ENCODE measurements at places on chromosomes 3 and 15. TPM values are rescaled to one million over a fixed set of nuclear protein-coding genes. Genes with fewer than 3 reads are reported as not detected.
A peak's percentile ranks its signal among the peaks of the same experiment; 100 is the strongest.

Gene PRSS50
- polyA plus RNA-seq = 0.10 TPM

Gene FAM81A
- 0.48 TPM for polyA plus RNA-seq

Gene MME
- polyA plus RNA-seq = 7.7 TPM

Gene GATM
- 21.8 TPM for polyA plus RNA-seq

Gene LXN
- 27.1 TPM for polyA plus RNA-seq

Gene FBXW12
- polyA plus RNA-seq = not detected

Gene GAP43
- polyA plus RNA-seq = 5.6 TPM

Gene RCN2
- polyA plus RNA-seq = 42.9 TPM

Gene SNTN
- polyA plus RNA-seq = not detected

Gene TPRG1
- 1.2 TPM for polyA plus RNA-seq

Gene GHSR
- not detected for polyA plus RNA-seq

Gene ANKRD63
- not detected for polyA plus RNA-seq

Gene DUT
- 103 TPM for polyA plus RNA-seq

- DNase-seq = no peak
These were observed 208.8 kb downstream of the GABRG3 start for GRCh38 chr15:27179789-27180188.

DNA sequence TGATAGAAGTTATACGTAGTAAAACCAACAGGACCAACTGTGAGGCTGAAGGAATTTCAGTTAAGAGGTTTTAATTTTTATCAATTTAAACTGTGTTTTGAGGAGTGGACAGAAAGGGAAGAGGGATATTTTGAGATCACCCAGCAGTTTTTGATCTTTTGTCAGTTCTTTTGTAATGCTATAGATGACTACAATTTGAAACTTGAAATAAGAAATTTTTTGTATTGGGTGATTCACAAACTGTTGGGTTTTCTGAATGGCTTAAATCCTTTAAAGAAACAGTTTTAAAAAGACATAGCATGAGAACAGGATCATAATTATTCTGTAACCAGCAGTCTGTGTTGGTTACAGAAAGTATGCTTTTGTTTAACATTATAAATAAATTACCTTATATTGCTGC is 67.4 kb downstream of the TCF12 start:
- no peak for DNase-seq

DNA sequence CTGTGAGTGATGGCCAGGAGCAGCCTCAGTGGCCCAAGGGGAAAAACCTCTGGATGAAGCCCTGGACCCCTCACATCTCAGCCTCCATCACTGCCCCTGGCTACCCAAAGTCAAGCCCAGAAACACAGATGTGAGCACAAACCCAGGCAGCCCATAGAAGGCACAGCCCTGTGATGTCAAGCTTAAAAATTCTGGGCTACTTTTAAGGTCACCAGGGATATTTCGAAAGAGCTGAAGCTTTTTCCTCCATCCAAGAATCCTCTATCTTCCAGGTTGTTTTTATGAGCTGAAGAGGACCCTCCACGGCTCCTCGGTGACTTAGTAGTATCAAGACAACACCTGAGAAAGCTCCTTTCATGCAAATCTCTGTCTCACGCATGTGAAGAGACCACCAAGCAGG is 11.5 kb downstream of the LIPC start:
- DNase-seq = no peak

DNA sequence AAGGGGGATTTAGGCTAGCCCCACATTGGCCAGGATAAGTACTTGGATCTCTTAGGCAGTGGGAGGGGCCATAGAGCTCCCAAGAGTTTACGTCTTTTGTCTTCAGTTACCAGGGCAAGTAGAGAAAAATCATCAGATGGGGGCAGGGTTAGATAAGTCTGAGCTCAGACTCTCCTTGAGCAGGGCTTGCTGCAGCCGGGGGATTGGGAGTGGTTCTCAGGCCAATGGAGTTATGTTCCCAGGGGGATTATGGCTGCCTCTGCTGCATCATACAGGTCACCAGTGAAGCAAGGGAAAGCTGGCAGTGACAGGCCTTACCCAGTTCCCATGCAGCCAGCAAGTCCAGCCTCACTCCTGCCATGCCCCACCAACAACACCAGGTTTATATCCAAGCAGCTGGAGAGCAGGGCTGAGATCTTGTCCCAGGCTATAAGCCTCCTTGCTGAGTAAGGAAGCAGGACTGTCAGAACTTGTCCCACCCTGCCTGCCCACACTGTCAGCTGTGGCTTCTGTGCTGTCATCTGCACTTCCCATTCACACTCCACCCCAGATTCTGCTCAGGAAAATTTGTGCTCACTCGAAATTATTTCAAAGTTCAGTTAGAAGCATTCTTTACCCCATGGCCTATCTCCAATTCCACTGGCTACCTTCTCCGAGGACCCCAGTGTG is 215.3 kb downstream of the FAM43A start:
- no peak for DNase-seq

GRCh38 chr3:36244728-36245127 is 135.6 kb upstream of the STAC start:
- DNase-seq = no peak

GRCh38 chr3:105365081-105365390 is 1.7 kb upstream of the ALCAM start:
- DNase-seq = no peak

- DNase-seq = no peak
These were observed 75.7 kb downstream of the FAM43A start for GRCh38 chr3:194761384-194761783.

DNA sequence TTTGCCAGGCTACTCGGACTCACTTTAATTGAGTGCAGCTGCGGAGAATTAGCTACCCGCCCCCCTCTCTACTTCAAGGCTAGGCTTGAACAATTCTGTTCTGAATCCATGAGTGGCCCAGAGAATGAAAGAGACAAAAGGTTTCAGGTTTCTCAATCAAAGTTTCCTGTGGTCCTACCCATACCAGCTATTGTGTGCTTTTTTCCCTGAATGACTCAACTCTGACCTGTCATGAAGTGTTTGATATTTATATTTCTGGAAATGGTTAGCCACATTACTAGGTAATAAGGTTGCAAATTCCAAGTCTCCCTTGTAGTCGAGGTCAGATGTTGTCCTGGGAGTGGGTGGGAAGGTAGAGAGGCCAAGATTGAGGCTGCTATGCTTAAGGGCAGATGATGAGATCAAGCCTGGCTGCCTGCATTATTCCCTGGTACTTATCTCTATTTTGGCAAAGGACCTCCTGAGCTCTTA is 392.7 kb upstream of the TBL1XR1 start:
- no peak for DNase-seq

GRCh38 chr15:73555080-73555479 is 78.1 kb downstream of the NPTN start:
- no peak for DNase-seq

DNA sequence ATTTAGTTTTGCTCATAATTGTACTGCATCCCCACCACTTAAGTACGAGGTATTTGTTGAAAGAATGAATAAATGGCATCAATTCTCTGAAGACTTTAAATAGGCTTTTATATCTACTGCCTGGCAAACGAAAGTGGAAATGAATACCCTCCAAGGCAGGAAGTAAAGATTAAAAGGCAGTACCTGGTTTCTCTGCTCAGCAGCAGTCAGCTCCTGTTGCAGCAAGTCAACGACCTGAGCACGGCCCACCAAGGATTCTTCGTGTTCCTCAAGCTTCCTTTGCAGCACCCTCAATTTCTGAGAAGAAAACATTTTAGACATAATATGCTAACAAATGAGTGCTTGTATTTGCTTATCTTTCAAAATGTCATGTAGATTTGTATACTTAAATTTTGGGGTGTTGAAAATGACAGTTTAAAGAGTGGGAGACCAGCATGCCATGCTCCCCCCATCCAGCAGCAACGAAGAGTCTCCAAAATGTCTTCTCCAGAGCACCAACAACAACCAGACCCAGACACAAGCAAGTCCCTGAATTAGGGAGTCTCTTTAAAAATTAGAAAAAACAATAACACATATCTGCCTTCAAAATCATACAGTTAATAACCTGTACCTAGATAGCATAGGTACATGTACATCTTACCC is 31.2 kb downstream of the GOLGB1 start:
- no peak for DNase-seq

DNA sequence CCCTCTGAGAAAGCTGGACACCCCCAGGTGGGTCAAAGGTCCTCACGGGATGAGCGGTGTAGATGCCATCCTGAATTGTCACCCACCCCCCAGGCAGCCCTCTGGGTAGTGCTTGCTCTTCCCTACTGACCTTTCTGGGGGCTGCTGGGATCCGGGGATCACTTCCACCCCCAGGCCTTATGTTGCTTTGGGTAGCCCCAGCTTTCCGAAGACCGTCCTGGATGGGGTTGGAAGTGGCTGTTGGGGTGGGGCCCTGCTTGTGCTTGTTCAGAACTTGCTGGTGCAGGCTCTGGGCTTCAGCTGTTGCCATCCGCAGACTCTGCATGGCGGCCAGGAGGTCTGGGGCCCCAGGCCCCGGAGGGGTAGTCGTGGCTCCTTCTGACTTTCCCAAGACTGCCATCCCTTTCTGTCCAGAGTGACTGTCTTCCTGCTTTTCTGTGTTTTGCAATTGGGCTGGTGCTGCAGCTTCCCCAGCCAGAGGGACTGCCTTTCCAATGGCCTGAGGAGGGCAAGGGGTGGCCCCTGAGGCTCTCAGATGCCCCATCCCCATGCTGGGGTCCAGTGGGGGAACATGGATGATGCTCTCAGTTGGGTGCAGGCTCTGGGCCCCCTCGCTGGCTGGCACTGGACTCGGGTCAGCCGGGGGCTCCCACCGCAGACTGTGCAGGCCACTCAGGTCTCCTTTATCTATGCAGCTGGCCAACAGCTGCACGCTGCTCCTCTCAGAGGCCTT is 6.3 kb downstream of the XIRP1 start:
- no peak for DNase-seq

GRCh38 chr3:115835946-115836345 is 212.6 kb downstream of the GAP43 start:
- DNase-seq = no peak

- DNase-seq = no peak
These were observed 11.2 kb upstream of the RNU6-1 start for GRCh38 chr15:67850994-67851571.

GRCh38 chr3:79063624-79064023 is 704.2 kb downstream of the ROBO1 start:
- DNase-seq = no peak

DNA sequence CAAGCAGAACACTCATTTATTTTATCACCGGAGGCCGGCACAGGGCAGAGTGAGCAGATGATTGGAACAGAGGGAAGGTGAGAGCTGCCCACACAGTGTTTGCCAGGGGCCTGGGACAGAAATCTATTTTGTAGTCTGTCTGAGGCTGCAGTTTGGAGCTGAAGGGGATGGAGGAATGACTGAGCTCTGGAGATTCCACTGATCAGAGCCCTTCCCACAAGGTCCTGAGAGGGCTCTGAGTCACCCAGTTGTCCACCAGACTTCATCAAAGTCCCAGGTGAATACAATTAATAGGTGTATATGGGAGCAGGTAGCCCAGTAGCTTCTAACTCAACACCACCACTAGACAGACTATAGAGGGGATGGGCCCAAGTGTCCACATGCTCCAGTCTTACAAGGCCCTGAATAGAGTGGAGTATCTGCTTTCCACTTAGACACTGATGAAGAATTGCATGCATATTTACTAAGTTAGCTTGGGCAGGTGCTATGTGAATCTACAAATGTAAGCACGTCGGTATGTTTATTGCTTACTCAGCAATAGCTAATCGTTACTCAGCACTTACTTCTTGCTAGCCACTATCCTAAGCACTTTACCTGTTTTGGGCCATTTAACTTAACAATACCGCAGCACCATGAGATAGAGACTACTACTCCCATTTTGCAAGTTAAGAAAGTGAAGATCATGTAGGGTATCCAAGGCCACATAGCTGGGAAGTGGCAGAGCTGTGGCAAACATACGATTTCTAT is 2.7 kb upstream of the STARD5 start:
- no peak for DNase-seq

DNA sequence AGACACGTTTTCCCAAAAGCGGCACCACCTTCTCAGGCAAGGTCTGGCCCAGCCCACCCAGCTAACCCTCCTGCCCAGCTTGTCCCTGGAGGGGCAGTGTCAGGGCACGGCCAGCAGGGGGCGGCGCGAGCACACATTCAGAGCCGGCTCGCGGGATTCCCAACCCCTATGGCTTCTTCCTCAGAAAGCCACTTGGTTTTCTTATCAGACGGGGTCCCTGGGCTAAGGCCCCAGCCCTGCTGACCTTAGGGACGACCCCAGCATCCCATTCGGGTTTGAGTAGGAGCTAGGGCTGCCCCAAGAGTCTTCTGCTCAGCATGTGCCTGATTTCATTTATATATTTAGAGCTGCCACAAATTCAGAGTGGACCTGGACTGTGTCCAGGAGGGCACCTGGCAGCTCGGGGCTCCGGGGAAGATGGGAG is 14.5 kb downstream of the RLBP1 start:
- no peak for DNase-seq

DNA sequence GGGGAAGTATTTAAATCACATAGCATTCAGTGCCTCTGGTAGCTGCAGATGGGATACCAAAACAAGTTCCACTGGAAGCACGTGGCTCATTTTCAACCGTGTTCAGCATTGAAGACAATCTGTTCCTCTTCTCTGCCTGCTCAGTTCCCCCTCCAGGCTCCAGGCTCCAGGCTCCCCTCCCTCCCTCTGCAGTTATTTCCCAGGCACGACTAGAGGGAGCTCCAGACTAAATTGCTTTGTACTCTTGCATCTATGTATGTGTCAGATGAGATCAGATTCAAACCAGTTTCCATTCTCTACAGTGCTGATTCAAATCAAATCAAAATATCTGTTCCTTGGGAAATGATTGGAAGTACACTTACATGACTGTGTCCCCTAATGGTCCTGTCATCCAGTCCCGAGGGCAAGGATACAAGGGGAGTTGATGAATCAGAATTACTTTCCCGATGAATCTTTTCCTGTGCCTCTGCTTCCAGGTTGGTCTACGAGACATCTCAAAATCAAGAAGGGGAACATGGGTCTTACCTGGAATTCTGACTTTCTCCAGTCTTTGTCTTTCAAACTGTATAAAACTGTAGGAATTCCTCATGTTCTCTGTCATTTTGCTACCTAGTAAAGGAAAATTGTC is 600.5 kb downstream of the EDEM1 start:
- peak; percentile 54 for DNase-seq

GRCh38 chr3:108485146-108485545 is 25.2 kb downstream of the MYH15 start:
- no peak for DNase-seq

GRCh38 chr3:133890972-133891644 is 4.6 kb downstream of the RAB6B start:
- DNase-seq = no peak

DNA sequence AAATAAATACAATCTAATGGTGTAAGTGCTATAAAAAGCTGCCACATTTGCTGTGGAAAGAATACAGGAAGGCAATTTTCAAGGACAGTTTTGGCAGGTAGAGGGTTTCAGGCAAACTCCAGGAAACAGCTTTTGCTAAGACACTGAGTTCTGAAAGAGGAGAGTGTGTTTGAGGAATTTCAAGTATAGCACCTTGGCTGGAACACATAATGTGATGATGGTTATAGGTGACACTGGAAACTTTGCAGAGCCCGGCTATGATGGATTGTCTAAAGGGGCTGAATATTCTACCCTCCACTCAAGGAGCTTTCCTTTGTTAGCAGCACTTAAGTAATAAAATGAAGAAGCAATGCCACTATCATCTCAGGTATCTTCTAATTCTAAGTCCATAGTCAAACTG is 209.4 kb upstream of the TGFBR2 start:
- DNase-seq = no peak

GRCh38 chr3:107798381-107798780 is 275.6 kb downstream of the BBX start:
- DNase-seq = no peak

Data from urinary bladder (tissue), 4 donors.